Activated CD4-positive, alpha-beta T cell treated with anti-CD3 and anti-CD28 coated beads, Interleukin-2, amount 50 U/mL, for 16 hours (primary cell): ENCODE measurements at places on chromosomes 13 and 19.

GRCh38 chr13:57672168-57672567, 40.6 kb downstream of the PCDH17 start:
- no peak for DNase-seq

DNA sequence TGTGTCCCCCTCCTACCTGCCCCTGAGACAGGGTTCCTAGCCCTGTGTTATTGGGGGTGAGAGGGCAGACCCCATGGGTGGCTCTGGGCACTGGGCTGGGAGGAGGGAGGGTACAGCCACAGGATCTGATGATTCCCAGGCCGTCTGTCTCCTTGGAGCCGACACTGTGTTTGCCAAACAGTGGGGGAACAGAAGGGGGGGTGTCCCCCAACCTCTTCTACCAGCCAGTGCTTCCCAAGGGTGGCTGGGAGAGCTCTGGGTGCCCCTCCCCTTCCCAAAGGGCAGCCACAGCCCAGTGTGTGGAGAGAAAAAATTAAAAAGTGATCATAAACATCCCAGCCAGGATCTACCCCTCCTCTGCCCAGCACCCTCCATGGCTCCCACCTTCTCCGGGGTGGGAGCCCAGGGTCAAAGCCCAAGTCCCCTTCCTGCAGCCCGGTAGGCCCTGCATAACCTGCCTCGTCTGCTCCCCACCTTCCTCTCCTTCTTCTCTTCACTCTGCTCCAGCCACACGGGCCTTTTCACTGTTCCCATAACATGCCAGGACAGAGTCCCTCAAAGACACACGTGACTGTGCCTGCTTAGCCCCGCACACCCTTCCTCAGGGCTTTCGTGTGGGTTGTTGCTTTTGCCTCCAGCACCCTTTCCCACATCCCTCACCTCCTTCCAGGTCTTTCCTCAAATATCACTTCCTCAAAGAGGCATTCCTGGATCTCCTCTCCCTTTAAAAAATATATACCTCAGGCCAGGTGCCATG, 1.4 kb upstream of the PLIN4 start:
- DNase-seq: no peak

- DNase-seq: peak; percentile 76
These were observed 20.5 kb upstream of the STRN4 start for GRCh38 chr19:46766569-46767317.

DNA sequence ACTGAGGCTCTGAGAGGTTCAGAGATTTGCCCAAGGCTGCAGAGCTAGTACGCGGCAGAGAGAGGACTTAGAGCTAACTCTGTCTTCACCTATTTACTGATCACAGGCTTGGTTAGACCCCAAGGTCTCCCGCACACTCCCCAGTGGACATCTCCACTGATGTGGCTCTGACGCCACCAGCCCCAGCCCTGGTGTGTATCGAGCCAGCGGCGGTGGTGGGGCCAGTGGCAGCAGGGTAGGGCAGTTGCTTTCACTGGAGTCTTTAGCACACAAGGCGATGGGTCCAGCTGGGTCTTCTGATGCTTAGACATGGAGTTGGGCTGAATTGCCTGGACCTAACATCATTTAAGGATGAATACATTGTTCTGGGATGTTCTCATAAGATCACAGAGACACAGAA, 85.4 kb downstream of the ANKRD10 start:
- DNase-seq: no peak

DNA sequence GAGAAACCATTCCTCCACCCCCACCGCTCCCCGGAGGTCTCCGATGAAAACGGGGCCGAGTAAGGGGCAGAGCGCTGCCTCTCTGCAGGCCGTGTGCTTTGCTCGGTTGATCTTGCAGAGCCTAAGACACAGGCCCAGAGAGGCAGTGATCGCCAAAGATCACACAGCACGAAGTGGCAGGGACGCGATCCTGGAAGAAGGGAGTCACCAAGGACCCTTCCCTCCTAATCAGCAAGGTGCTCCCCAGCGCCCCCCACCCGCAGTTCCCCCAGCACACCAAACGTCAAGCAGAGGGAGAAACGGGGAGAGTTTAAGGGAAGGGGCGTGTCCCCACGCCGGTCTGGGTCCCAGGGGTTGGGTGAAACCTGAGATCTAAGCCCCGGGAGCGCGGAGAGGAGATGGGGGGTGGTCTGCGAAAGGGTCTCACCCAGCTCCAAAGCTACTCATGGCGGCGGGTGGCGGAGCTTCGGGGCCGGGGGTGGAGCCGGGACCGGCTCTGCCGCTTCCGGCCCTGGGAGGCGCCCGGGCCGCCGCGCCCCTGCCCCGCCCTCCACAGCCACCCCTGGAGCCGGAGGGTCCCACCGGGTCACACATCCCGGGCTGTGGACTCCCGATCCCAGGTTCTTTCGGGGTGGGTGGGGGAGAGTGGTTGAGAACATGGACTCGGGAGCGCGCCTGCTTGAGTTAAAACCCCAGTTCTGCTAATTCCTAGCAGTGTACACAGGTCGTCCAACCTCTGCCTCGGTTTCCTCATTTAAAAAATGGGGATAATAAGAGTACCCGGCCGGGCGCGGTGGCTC, at the start of gene EML2:
Gene EML2, minus strand, starts transcription at position 468 of the 800 bp plus-strand sequence. Its CDS starts 21 bp downstream, at position 447.
- DNase-seq: peak; percentile 57

DNA sequence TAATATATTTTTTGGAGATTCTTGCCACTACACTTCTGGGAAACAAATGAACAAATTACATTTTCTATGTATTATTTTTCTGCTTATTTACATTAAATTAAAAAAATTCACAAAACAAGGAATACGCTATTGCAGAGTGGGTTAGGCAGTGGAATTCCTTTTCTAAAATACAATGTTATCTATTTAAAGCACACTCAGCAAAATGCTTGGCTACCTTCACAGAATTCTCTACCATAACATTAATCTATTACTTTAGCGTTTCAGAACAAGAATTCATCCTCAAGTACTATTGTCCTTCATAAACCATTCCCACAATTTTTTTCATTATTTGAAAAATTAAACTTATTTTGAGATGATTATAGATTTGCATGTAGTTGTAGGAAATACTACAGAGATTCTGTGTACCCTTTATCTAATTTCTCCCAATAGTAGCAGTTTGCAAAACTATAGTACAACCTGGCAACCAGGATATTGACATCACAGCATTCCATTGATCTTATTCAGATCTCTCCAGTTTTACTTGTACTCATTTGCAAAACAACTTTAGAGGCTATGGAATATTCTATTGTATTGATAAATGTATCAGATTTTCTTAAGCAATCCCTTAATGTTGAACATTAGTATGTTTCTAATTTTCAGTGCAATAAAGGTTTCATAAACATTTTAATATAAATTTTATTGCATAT, 120.9 kb downstream of the DLEU7 start:
- no peak for DNase-seq

- no peak for DNase-seq
These were observed 125.0 kb upstream of the SOX1 start for GRCh38 chr13:111941845-111942447.

- no peak for DNase-seq
These were observed 31.1 kb upstream of the CYP2S1 start for GRCh38 chr19:41161903-41162302.

GRCh38 chr19:3608750-3609322, 2.2 kb upstream of the TBXA2R start:
- no peak for DNase-seq

GRCh38 chr13:39910833-39911232, 255.4 kb downstream of the COG6 start:
- peak; percentile 47 for DNase-seq

GRCh38 chr19:49999371-50000010, 25.7 kb downstream of the VRK3 start:
- no peak for DNase-seq

- DNase-seq: no peak
These were observed 103.8 kb downstream of the TNFRSF19 start for GRCh38 chr13:23673867-23674605.

GRCh38 chr13:72174549-72174948, 307.5 kb upstream of the DACH1 start:
- DNase-seq: no peak

GRCh38 chr19:4376028-4376670, 24.2 kb downstream of the SH3GL1 start:
- DNase-seq: no peak

DNA sequence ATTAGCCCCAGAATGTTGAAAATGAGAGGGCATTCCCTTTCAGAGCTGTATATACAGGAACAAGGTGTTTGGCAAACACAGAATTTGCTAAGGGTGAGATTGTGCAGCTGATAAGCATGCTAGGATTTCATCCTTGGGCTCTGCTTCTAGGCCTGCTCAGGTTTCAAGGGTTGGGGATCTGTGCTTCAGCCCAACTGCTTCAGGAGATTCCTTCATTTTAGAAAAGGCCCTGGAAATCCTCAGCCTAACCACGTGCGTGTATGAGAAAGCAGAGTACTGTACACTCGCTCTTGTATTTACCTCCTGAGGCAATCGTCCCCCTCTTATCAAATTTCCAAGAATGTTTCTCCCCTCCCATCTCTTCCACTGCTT, 291.6 kb upstream of the ARGLU1 start:
- DNase-seq: no peak

GRCh38 chr13:27120811-27121210, 50.8 kb downstream of the USP12 start:
- DNase-seq: no peak

GRCh38 chr13:37656247-37656940, 57.8 kb upstream of the POSTN start:
- no peak for DNase-seq

GRCh38 chr13:74168263-74168675, 34.1 kb upstream of the KLF12 start:
- no peak for DNase-seq

- no peak for DNase-seq
These were observed 4.2 kb upstream of the IZUMO2 start for GRCh38 chr19:50167314-50167721.

GRCh38 chr13:107562203-107562602, 653.1 kb downstream of the LIG4 start:
- DNase-seq: no peak

GRCh38 chr13:43487461-43487860, 299.3 kb downstream of the ENOX1 start:
- DNase-seq: no peak

DNA sequence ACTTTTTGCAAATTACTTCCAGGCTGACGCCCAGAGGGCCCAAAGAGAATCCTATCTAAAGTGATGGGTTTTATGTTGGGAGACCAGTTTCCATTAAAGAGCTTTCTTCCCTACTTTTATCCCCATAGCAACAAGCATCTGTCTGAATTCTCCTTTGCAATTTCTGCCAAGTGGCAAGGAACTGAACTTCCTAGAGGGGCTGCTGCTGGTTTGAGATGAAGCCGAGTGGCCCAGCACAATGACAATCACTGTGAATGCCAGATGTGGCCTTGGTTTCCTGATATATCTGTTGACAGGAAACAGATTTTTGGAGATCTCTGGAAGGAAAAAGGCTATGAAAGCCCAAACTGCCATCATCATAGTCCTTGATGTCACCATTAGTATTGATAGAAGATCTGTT, 198.6 kb downstream of the OXGR1 start:
- DNase-seq: no peak

- DNase-seq: peak; percentile 83
These were observed 977 bp upstream of the EFNB2 start for GRCh38 chr13:106536244-106537034.
